ENCODE measurements at places on chromosomes 4 and X.
A peak's percentile ranks its signal among the peaks of the same experiment; 100 is the strongest.

DNA sequence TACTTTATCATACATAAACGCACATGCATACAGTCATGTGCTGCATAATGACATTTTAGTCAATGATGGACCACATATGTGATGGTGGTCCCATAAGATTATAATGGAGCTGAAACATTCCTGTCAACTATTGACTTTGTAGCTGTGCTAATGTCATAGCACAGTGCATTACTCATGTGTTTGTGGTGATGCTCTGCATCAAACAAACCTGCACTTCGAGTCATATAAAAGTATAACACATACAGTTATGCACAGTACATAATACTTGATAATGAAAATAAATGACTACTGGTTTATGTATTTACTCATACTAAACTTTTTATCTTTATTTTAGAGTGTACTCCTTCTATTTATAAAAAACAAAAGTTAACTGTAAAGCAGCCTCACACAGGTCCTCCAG is 60.5 kb upstream of the MCUB start:
- DNase-seq = no peak

- DNase-seq = peak; percentile 10
Observed at GRCh38 chrX:149720021-149720689, 8.3 kb downstream of the MAGEA11 start.

DNA sequence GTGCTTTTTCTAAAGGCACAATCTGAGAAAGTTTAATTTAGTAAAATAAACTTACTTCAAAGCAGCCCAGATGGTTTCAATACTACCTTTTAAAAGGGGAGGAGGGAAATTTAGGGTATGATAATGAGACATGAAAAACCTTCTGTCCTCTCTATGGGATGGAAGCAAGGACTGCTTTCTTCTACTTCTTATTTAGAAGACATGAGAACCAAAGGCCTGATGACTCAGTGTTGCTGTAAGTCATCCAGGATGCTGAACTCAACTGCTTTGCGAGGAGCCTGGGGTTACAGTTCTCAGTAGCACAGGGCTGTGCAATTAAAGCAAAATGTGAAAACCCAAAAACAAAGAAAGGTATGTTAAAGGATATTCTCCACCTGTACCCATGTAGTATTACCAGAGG is 140.8 kb upstream of the EDNRA start:
- no peak for DNase-seq

- no peak for DNase-seq
Observed at GRCh38 chr4:80990851-80991250, 39.7 kb upstream of the BMP3 start.

- no peak for DNase-seq
Observed at GRCh38 chr4:87030124-87030523, 95.3 kb downstream of the AFF1 start.

DNA sequence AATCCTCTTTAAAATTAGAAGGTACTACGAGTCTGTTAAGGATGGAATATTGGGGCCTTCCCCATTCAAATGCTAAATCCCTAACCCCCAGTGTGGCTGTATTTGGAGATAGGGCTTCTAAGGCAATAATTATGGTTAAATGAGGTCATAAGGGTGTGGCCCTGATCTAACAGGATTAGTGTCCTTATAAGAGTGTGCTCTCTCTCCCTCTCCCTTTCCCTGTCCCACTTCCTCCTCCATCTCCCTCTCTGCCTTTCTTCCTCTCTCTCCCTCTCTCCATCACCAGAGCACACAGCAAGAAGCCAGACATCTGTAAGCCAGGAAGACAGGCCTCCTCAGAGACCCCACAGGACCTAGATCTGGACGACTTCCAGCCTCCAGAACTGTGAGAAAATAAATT is 116.9 kb downstream of the COL25A1 start:
- DNase-seq = no peak

DNA sequence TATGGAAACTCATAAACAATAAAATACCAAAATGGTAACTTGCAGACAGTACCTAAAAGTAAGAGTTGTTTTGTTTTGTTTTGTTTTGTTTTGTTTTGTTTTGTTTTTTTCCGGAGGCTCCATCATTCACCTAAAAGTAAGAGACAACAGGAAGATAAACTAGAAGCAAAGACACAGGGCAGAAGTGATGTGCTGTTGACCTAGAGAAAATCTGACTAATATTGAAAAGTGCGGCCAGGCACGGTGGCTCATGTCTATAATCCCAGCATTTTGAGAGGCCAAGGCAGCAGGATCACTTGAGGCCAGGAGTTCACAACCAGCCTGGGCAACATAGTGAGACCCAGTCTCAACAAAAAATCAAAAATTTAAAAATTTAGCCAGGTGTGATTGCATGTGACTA is 5.6 kb upstream of the CENPC start:
- no peak for DNase-seq

DNA sequence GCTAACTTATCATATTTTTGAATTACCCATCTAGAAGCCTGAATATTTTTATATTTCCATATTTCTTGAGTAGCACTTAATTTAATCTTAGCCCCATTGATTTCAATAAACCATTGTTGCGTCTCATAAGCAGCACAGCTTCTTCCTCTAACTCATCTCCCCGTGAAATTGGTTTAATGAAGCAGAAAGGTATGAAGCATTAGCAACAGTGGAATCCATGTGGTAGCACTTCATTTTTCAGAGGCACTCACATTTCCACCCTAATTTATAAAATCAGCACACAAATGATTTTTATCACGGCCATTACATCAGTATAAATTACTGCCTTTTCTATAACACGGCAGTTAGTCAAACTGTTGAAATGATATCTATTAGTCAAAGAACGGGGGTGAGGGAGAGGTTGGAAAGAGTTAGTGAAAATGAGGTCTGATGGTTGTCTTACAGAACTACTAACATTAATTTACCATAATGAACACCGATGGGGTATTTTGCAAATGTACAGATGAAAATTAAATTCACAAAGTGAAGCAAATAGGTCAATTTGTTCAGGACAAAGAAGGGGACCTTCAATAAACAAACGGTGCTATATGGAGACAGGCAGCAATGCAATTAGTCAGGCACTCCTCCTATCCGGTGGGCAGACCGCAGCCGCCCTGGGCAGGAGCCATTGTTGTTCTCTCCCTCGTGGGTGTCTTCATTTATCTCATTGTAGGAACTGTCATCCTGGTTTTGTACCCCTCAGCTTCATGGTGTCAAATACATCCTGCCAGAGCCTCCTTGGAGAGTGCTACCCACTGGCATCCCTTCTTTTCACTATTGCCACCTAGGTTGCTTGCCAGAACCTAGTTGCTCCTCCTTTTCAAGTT is 205.7 kb downstream of the SOX3 start:
- no peak for DNase-seq
